ENCODE measurements at places on chromosomes 16 and 17.
A peak's percentile ranks its signal among the peaks of the same experiment; 100 is the strongest.

DNA sequence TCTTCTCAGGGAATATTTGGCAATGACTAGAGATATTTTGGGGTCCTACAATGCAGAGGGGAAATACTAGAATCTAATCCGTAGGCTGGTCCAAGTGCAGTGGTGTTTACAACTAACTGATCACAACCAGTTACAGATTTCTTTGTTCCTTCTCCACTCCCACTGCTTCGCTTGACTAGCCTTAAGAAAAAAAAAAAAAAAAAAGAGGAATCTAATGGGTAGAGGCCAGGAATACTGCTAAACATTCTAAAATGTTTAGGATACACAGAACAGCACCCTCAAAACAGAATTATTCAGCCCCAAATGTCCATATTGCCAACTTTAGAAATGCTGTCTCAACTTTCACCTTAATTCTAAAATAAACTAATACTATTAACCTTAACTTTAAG lies 49.0 kb upstream of the SKAP1 start:
- DNase-seq, result no peak

DNA sequence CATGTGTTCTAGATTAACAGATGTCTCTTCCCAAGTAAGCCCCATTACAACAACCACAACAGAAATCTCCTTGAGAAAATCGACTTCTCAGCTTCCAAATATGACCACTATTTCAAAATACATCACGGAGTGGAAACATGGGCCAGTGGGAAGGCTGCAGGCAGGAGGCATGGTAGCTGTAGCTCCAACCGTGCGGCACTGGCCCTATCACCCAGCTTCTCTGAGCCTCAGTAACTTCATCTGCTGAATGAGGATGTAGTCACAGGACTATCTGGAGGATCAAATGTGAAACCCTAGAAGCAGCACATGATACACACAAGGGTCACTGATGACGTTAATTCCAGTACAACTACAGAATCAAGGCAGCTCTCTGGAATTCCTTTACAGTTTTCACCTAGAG lies 112.2 kb downstream of the VPS53 start:
- DNase-seq, result no peak

DNA sequence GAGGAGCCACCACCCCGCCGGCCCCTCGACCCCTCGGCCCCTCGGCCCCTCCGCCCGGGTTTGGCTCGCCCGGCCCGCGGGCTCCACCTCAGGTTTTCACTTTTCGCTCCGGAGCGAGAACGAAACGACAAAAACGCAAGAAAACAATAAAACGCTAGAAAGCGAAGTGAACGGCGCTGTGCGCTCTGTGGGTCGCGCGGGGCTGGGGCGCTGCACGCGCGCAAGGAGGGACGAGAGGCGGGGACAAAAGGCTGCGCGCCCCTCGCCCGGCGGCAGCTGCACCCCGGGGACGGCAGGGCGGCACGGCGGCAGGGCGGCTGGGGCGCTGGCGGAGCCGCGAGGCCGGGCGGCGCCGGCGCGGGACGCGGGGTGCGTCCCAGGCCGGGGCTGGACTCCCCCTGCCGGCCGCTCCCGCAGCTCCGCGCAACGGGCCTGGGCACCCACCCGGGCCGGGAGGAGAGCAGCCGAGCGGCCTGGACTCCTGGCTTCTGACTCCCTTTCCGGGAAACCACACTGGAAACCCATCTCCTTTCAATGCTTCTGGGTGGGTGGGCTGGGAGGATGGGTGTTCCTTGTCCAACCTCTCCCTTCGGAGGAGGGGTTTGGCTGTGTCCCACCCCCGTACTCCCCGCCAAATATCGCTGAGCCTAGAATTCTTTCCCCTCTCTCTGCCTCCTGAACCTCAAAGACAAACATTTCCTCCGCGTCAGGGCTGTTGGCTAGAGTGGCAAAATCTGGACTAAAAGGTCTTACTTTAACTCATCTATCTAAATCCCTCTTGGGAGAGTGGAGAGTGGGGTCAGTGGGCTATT lies 9.9 kb downstream of the TBX2 start:
- peak; percentile 17 for DNase-seq

- DNase-seq, result no peak
Measured at GRCh38 chr17:4676791-4677190, 27.1 kb downstream of the PELP1 start.

DNA sequence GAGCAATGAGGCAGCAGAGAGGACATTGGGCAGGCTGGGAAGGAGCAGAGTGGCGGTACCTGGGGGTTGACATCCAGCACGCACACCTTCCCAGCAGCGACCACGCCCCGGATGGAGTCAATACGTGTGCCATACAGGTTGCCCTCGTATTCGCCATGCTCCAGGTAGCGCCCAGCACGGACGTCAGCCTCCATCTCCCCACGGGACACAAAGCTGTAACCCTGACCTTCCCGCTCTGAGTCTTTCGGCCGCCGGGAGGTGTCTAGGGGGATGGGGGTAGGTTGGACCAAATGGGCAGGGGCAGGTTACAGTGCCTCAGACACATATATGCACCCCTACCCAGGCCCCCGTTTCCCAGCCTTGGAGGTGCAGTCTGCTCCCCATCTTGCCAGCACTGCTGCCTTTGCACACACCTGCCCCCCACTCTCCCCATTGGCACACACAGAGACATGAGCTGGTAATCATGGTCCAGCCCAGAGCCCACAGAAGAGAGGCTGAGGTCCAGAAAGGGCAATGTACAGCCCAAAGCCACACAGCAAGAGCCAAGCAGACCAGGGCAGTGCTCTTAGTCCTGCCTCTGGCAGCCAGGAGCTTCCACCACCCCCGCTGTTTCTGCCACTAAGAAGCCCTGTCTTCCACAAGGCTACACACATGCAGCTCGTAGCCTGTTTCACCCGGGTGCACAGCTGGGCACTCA lies 27.5 kb downstream of the MPP2 start:
- no peak for DNase-seq

DNA sequence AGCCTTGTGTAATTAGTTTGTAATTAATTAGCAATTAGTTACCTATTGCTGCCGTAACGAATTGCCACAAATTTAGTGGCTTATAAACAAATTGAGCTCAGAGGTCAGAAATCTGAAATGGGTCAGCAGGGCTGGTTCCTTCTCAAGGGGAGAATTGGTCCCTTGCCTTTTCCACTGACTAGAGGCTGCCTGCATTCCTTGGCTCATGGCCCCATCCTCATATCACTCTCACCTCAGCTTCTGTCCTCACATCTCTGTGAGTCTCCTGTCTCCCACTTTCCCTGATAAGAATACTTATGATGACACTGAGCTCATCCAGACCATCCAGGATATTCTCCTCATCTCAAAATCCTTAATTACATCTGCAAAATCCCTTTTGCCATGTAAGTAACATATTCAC lies 31.0 kb upstream of the NGFR start:
- DNase-seq, result no peak

GRCh38 chr16:20681821-20682760 lies 15.4 kb downstream of the ACSM1 start:
- DNase-seq, result no peak

- no peak for DNase-seq
Measured at GRCh38 chr16:57528499-57529390, 7.6 kb downstream of the CCDC102A start.

- DNase-seq, result no peak
Measured at GRCh38 chr17:80990921-80991644, 558 bp upstream of the CHMP6 start.

- no peak for DNase-seq
Measured at GRCh38 chr17:27868565-27868964, 24.6 kb downstream of the LYRM9 start.

DNA sequence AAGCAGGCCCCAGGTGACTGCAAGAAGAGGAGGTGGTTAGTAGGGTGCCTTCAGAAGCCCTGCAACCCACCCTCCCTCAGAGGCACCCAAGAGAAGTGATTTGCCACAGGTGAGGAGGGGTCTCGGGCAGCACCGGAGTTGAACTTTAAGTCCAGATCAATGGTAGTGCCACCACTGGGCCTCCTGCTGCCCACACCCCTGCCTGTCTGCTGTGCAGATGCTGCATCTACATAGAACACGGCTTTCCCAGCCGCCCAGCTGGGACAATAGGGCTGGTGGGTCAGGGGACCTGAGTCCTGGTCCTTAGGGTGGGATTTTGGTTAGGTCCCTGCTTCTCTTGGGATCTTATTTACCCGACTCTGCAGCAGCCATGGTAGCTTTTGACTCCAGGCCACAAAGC lies 17.6 kb upstream of the FAM83G start:
- no peak for DNase-seq

- DNase-seq, result no peak
Measured at GRCh38 chr17:31388351-31388750, 3.1 kb upstream of the RAB11FIP4 start.
